SK-N-MC (cell line): ENCODE measurements at places on chromosomes 16 and 17.

- DNase-seq, result no peak
Observed at GRCh38 chr17:61335105-61335844, 64.4 kb upstream of the TBX2 start.

DNA sequence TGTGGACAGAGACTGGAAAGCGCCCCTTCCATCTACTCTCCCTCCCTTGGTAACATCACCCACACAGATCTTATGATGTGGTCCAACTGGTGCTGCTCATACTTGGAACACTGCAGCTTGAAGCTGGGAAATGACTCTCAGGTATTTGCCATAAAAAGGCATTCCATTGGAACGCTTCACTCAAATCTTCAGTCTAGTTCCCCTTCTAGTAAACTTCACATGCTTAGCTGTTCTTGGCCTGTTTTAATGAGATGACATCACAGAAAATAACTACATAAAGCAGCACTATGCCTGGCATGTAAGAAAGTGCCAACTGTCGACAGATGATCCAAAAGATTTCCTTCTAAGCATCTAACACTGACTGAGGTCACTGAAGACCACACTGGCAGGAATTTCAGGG is 9.3 kb downstream of the ZNF263 start:
- DNase-seq, result no peak

- no peak for DNase-seq
Observed at GRCh38 chr17:47172696-47173565, 16.2 kb downstream of the CDC27 start.

- no peak for DNase-seq
Observed at GRCh38 chr16:35194681-35195080, 1735.3 kb downstream of the TP53TG3F start.

DNA sequence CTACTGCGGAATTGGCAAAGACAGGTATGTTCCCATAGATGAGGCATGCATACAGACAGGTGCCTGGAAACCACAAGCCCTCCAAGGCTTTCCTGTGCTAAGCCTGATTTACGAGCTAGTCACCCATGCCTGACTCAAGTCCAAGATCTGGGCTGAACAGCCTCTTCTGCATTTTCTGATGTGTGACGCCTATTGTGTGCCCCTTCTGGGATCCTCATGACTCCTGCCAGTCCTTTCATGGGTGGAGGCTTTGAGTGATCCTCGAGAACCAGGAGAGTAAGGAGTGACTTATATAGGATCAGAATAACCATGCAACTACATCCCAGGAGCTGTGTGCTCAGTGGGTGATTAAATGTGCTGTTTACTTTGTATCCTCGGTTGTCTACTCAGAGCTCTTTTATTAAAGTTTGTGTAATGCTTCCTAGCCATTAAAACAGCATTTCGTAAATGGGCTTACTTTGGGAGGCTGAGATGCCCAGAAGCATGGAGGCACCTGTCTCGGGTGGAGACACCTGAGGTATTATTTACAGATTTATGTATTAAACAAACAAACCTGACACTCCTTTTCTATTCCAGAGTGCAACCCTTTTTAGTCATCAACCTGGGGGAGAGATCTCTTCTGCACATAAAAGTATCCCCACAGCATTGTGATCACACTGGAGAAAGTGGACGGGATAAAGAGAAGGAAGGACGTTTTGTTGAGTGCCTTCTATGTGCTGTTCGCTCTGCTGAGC is 373.0 kb upstream of the DYNLRB2 start:
- DNase-seq, result no peak

- no peak for DNase-seq
Observed at GRCh38 chr16:85353839-85354685, 241.8 kb upstream of the CIBAR2 start.

- DNase-seq, result no peak
Observed at GRCh38 chr17:45149669-45150664, 1.7 kb downstream of the HEXIM1 start.

GRCh38 chr16:23072084-23072599 is 77.1 kb downstream of the USP31 start:
- no peak for DNase-seq

- DNase-seq, result no peak
Observed at GRCh38 chr17:83053739-83054451, 25.5 kb upstream of the METRNL start.

DNA sequence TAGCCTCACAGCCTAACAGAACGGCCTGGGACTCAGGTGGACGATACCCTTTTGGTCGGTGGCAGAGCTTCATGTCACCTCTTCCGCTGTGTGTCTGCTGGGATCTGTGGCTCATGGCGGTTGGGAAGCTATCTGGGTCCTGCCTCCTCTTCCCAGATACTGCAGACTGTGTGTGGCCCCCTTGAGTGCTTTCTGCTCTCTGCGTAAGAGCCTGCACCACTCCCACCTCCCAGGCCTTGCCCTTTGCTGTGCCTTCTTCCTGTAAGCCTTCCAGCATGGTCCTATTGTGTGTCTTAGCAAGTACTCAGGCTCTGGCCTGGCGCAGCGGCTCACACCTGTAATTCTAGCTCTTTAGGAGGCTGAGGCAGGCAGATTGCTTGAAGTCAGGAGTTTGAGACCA is 17.5 kb upstream of the ADCY7 start:
- no peak for DNase-seq

DNA sequence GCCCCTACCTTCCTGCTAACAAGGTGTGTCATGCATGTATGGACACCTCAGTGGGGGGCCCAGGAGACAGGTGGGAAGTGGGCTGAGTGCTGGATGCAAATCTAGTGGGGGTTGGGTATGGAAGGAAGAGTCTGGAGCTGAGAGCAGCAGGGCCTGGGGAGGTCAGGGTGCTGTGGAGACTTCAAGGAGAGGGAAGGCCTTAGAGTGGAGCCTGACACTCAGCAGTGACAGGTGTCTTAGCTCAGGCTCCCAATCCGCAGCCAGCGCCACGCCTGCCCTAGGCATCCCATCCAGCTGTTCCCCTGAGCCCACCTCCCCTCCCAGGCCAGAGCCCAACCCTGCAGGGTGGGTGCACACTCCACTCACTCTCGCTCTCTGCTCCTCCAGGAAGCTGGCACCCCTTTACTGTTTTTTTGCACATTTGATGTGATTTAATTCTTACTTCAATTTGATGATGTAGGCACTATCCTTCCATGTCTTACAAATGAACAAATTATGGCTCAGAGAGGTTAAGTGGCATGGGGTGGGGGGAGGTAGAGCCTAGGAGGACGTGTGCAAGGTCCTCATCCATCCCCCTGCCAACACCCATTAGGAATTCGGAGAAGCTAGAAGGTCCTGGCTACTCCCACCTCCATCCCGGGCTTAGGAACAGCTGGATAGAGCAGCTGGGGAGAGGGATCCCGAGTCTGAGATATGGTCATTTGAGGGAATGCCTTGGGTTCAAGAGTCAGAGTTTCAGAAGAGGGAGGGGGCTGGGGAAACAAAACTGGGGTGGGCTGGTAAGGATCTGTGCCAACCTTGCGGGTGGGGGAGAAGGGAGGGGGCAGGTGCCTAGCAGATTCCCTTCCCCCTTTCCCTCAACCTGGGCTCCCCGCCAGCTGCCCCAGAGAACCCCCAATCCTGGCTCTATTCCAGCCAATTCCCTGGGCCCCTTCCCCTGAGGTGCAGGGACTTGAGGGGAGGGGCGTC is 2.1 kb downstream of the FAM171A2 start:
- no peak for DNase-seq

GRCh38 chr16:4298761-4299522 is 16.9 kb upstream of the GLIS2 start:
- DNase-seq, result no peak

- DNase-seq, result no peak
Observed at GRCh38 chr16:28984619-28985135, at the start of gene LAT. LAT (plus strand) TSS chr16:28985052; CDS start chr16:28985418, 366 bp downstream.

GRCh38 chr16:73190688-73191659 is 143.0 kb upstream of the ZFHX3 start:
- no peak for DNase-seq

GRCh38 chr17:67585077-67585602 is 132.6 kb upstream of the NOL11 start:
- no peak for DNase-seq

DNA sequence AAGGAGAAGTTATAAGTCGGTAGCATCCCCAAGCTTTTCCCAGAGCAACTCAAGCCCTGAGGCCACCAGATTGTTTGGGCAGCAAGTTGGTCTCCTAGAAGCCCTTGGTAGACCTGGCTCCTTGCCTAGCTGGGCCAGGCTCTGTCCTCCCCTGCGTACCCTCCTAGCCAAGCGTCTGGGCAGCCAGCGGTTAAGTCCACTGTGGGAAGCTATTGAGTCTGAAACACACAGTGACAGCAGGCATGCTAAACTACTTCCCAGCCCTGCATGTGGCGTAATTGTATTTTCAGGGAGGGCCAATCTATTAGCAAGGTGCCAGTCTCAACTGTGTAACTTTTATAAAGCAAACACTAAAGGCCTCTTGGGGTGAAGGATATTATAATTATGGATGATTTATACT is 419.1 kb upstream of the RBFOX1 start:
- no peak for DNase-seq

DNA sequence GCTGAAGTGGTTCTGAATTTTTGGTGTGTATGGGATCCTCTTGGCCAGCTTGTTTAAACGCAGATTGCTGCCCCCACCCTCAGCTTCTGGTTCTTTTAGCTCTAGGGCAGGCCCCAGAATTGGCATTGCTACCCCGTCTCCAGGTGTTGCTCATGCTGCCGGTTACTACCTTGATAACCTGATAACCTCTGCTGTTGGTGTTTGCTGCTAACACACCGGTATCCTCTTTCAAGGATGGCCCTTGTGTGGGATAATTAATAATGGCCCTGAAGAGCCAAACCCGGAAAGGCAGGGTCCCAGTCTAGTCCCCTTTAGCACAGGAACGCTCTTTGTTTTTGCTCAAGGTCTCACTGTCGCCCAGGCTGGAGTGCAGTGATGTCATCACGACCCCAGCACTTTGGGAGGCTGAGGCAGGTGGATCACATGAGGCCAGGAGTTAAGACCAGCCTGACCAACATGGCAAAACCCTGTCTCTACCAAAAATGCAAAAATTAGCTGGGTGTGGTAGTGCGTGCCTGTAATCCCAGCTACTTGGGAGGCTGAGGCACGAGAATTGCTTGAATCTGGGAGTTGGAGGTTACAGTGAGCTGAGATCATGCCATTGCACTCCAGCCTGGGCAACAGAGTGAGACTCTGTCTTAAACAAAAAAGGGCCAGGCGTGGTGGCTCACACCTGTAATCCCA is 1.3 kb upstream of the ST3GAL2 start:
- no peak for DNase-seq

GRCh38 chr17:77560381-77560780 is 398.1 kb upstream of the TNRC6C start:
- no peak for DNase-seq

GRCh38 chr16:1495889-1496262 is 2.7 kb downstream of the TELO2 start:
- no peak for DNase-seq

GRCh38 chr16:74752756-74753155 is 21.9 kb downstream of the FA2H start:
- no peak for DNase-seq

DNA sequence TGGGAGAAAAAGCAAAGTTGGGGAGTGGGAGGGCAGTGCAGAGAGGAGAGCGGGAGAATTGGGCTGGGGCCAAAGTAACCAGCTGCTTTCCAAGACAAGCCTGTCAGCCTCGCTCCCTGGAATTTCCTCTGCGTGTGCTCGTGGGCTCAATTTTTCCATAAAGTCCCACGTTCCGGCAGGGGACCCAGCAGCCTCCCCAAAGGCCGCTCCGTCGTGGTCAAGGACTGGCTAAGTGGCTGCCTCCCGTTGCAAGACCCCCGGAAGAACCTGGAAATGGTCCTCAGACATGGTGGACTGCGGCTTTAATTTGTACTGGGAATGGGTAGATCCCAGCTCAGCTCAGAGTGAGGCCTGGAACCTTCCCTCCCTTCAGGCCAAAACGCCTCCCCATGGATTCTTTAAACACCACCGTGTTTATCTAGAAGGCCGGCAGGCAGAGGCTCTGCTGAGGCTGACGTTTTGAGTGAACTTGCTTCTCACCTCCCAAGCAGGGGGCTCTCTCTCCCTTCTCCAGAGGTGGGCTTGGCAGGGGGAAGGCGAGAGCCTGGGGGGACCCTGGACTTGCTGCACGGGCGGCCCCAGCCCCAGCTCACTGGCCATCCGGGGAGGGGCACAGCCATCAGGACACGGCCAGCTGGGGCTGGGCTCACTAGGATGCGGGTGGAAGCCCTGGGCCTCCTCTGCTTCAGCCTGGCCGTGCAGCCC is 190.0 kb downstream of the C16orf95 start:
- DNase-seq, result no peak

DNA sequence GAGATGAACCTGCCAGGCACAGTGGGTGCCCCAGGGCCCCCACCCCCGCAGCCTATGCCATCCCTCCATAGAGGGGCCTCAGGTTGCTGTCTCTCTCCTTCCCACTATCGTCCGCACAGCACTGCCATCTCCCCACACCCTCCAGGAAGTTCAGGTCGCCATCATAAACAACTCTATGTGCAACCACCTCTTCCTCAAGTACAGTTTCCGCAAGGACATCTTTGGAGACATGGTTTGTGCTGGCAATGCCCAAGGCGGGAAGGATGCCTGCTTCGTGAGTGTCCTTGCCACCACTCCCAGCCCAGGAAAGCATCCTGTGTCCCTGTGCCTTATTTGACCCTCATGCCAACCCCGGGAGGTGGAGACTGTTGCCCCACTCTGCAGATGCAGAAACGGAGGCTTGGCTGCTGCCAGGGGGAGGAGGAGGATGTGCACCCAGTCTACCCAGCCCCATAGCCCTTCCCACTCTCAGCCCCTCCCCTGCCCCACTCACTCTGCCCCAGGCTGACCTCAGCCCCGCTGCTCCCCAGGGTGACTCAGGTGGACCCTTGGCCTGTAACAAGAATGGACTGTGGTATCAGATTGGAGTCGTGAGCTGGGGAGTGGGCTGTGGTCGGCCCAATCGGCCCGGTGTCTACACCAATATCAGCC is 3.9 kb downstream of the PRSS21 start:
- no peak for DNase-seq

- DNase-seq, result no peak
Observed at GRCh38 chr16:88391144-88391850, 8.5 kb downstream of the ZNF469 start.

DNA sequence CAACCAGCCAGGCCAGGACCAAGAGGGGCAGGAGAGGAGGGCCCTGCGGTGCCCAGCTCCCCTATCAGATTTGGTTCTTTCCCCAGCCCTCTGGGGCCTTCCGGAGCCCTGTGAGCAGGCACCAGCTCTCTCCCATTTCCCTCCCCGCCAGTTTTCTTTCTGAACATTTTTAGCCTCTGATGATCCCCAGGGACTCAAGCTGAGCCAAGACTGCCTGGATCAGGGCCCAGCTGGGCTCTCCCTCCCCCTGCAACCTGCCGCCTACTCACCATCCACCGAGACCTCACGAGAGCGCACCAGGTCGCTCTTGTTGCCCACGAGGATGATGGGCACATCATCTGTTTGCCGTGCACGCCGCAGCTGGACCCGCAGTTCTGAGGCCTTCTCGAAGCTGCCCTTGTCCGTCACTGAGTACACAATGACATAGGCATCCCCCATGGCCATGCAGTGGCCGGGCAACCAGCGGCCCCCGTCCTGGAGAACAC is 2.0 kb downstream of the RRAD start:
- no peak for DNase-seq

- no peak for DNase-seq
Observed at GRCh38 chr16:67528870-67529581, 397 bp downstream of the RIPOR1 start.
